ENCODE measurements at places on chromosomes 16 and 17.

- DNase-seq, result no peak
Observed at GRCh38 chr17:43912635-43913304, 5.4 kb upstream of the MPP2 start.

DNA sequence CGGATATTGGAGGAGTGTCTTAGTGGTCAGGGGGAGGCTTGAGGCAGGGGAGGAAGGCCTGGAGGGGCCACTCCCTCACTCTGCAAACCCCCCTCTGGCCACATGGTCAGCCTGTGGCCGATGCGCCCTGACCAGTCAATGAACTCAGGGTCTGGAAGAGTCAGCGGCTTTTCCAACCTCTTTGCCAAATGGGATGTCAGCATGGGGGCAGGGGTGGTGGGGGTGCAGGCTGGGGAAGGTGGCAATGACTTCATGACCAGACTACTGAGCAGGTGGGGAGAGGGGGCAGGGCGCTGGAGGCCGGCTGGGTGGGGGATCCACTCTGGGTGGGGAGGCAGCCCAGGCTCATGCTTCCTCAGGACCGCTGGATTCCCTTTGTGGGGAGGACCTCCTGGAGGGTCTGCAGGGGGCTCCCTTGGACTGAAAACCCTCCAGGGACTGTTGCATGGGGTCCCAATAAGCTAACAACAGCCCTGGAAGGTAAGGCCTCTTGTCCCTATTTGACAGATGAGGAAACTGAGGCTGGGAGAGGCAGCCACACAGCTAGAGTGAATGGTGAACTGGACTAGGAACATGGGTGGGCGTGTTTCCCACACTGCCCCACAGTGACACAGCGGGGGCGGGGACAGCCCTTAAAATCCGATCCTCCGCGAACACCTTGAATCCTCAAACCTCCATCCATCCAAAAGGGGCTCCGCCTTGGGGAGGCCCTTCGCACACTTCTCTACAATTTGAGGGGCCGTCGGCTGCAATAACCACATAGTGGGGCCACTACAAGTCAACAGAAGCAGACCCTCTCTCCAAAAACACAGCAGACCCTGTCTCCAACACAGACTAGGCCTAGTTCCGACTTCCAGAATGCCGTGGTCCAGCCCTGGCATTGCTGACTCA, 81.0 kb upstream of the TOB1 start:
- no peak for DNase-seq

DNA sequence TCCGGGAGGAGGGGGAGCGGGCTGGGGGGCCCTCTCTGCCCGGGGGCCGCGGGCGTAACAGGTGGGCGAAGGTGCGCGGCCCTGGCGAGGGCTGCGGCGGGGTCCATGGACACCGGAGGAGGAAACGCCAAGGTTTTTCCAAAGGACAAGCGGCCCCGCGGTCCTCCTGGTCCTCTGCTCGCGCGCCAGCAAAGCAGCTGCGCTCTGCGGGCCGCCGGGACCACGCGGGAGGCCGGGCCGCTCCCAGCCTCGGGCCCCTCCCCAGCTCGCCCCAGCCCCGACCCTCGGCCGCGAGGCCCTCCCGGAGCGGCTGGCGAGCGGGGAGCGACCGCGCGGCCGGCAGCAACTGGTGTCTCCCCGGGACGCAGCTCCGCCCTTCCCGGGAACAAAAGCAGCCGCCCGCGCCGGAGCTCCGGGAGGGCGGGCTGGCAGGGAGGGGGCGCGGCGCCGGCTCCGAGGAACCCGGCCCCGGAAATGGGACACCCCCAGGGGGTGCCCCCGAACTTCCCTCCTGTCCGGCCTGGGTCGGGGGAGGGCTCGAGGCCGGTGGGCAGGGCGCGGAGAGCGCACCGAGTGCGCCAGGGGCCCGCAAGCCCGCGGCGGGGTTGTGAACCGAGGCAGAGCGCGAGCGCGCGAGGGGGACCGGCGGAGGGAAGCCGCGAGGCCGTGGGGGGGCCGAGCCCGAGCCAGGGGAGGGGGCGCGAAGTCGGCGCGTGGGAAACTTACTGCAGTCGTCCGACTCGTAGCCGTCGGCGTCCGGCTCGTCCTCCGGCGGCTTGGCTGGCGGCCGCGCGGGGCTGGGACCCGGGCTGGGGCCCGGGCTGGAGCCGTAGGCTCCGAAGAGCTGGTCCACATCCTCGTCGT, 837 bp downstream of the DOC2B start:
- DNase-seq, result no peak

GRCh38 chr16:68269793-68270192, 5.5 kb downstream of the SLC7A6 start:
- no peak for DNase-seq

DNA sequence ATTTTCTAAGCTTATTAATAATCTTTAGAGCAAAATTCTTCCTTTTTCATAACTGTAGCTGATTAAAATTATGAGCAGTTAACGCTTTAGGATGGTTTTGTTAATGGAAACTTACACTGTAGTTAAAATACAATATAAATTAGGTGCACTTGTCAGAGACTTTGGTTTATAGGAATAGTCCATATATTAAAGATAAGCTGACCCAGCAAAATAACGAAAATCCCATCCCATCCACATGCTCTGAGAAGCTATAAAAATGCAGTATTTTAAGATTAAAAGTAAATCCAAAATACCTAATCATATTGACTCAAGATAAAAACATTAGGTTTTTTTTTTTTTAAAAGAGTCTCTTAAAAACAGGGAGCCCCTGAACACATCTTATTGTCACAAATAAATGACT, 38.0 kb downstream of the CEP95 start:
- DNase-seq, result no peak

GRCh38 chr16:10536814-10537389, 43.5 kb downstream of the EMP2 start:
- DNase-seq, result no peak

- no peak for DNase-seq
Observed at GRCh38 chr17:80191192-80191591, 21.4 kb downstream of the CARD14 start.

DNA sequence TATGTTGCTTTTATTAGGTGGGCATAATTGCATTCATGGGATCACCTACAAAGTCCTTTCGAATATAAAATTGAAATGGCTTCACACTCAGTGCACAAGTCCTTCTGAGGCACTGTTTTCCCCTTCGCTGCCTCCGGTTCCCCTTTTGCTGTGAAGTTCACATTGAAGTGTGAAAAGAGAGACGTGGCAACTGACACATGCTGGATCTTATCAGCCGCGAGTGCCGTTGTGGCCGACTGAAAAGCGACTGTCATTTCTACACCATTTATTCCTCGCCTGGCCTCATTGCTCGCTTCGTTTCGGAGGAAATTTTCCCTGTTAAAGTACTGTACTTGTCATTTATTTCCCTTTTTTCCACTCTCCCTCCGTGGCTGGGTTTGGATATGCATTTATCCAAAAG, 423.5 kb downstream of the MAF start:
- DNase-seq, result no peak

- no peak for DNase-seq
Observed at GRCh38 chr17:55706808-55707773, 15.6 kb downstream of the TMEM100 start.

GRCh38 chr17:28391401-28391800, 14.6 kb downstream of the SLC46A1 start:
- no peak for DNase-seq
